ENCODE measurements at places on chromosomes 2 and 18.

GRCh38 chr2:80403081-80403480, 98.5 kb upstream of the LRRTM1 start:
- DNase-seq = no peak

GRCh38 chr2:51778806-51779205, 746.9 kb upstream of the NRXN1 start:
- DNase-seq = no peak

DNA sequence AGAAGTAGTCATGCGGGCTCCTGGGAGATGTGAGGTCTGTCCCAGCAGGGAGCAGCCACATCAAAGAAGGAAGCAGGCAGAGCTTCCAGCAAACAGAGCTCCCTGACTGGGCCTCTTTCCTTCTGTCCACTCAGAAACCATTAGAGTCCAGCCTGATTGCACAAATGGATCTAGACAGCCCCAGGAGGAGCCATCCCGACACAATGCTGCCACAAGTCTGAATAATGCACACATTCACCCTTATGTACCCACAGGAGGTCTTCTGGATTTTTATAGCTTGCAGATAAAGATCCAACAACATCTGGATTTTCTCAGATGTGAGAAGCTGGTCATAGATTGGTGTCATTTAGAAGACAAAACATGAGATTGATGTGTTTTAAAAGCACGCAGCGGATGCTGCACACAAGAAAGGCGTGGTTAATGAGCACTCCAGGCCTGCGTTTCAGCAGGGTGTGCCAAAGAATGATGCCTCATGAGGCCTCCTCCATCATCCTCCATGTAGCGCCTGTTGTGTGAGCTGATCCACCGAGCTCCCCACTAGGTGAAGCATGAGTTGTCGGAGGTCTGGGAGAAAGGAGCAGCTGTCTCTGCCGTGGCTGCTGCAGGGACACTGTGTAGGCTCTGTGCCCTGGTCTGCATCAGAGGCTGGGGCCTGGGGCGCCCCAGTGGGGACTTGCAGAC, 60.6 kb downstream of the MTCL1 start:
- no peak for DNase-seq

- peak; percentile 50 for DNase-seq
These were observed 7.0 kb upstream of the SCTR start for GRCh38 chr2:119531292-119531691.

- DNase-seq = no peak
These were observed 797.8 kb downstream of the CCDC85A start for GRCh38 chr2:56981554-56981953.

DNA sequence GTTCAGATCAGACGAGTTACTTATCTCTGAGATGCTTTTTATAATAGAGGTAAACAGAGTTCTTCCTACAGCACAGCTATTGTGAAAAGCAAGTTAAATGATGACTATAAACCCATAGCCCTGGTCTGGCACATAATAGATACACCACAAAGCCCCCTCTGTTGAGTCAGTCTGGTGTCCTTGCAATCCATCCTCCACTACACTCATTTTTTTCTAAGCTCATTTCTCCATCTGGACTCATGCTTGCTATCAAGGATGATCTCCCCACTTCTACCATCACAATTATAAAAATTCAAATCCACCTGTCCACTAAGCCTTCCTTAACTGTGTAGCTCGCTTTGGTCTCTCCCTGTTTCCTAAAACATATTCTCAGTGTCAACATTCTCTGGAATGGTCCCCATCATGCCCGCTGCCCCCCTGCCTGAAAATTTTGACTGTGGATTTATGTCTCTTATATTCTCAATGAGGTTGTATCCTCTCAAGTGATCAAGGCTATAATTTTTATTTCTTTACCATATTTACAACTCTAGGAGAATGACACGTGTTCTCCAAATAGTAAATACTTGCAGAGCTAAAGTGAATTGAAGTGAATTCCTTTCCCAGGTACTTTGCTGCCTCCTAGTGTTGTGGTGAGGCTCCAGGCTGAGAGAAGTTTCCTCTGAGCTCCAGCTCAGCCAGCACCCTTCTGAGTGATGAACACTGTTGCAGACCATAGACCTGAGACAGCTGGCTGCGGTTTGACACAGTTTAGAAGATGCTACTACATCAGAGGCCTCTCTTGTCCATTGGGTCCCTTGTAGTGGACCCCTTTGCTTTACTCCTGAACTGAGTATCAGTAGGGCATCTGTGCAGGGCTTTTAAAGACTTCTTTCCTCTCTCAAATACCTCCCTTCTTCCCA, 108.7 kb downstream of the DPP10 start:
- peak; percentile 74 for DNase-seq

- DNase-seq = no peak
These were observed 366.1 kb upstream of the MMADHC start for GRCh38 chr2:149953627-149954026.

DNA sequence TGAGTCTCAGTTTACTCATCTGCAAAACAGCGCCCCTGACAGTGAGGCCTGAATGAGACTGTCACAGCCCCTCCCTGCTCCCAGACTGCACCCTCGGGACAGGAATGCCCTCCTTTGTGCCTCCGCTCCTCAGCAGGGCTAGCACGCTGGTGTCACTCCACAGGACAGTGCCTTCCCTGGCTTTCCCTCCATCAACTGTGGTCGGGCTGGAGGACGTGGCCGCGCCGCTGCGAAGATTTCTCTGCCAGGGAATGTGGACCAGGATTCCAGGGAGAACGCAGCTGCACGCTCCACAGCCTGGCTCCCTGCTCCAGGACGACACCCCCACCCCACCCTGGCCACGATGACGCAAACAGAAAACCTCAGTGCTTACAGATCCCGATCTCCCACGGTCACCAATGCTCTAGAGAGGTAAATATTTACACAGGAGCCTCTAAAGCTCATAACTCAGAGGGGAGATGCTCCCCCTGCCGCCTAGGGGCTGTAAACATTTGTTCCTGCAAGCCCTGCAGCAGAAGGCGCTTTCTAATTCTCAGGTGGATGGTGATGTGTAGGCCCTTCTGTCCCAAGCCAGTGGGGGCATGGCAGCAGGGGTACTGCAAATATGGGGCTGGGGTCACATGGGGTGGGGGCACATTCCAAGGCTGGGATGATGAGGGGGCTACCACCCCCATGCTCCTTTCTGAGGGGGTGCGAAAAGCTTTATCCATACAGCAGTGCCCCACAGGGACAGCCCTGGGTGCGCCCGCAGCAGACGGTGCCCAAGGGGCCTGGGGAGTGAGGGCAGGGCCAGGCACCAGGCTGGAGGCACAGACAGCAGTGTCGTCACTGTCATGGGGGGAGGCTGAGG, 12.4 kb downstream of the HS6ST1 start:
- DNase-seq = no peak

DNA sequence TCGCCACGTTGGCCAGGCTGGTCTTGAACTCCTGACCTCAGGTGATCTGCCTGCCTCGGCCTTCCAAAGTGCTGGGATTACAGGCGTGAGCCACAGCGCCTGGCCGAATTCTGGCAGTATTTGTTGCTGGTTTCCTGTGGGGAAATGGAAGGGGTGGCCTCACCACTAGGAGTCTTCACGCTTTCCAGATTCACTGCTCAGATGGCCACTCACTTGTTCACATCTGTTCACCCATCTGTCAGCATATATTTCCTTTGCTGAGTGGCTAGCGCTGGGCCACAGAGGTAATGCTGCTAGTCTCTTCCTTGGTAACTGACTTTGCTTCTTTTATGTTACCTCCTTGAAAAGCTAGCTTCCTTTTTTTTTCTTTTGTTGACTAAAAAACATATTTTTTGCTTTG, 27.2 kb downstream of the TMEM177 start:
- DNase-seq = peak; percentile 24

DNA sequence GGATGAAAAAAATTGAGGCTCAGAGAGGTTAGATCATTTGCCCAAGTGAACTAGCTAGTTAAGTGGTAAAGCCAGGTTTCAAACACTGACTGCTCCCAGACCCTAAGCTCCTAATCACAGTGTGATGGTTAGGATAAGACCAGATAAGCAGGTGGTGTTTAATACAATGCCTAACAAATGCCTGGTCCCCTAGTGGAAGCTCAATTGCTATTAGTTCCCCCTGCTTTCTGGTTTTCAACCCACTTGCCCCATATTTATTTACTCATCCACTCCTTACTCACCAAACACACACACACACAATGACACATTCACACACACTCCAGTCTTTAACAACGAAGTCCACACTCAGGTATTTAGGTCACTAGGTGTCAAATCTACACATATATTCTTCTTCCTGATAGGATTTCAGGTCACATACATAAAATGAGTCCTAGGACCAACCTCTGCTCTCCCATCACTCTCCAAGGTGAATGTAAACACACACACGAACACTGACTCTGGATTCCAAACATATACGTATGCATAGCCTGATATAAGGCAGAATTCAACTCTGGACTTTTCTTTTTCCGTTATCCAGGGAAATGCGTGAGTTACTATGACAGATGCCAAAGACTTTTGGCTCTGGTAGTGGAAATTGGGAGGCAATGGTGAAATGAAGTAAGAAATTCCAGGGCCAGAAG, 73.6 kb upstream of the TSPYL6 start:
- peak; percentile 12 for DNase-seq

- no peak for DNase-seq
These were observed 479 bp upstream of the ATP5F1A start for GRCh38 chr18:46098616-46098933.

- DNase-seq = no peak
These were observed 124.0 kb downstream of the PKP4 start for GRCh38 chr2:158580760-158581159.

DNA sequence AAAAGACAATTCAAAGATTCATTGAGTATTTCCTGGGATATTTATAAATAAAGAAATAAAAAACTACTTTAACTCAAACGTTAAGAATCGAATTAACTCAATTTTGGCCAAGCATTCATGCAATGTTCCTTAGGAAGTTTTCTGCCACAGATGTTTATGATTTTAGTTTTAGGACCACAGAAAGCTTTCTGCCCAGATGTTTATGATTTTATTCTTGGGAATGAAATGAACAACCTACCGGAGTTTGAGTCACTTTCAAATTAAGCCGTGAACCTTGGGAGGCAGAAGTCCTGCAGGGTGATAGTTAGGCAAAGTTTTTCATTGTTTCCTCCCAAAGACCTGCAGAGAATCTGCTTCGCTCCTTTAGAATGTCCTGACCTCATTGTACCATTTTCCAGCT, 34.7 kb upstream of the MBP start:
- DNase-seq = no peak

- peak; percentile 15 for DNase-seq
These were observed 675 bp downstream of the GEMIN6 start for GRCh38 chr2:38778687-38779082.

DNA sequence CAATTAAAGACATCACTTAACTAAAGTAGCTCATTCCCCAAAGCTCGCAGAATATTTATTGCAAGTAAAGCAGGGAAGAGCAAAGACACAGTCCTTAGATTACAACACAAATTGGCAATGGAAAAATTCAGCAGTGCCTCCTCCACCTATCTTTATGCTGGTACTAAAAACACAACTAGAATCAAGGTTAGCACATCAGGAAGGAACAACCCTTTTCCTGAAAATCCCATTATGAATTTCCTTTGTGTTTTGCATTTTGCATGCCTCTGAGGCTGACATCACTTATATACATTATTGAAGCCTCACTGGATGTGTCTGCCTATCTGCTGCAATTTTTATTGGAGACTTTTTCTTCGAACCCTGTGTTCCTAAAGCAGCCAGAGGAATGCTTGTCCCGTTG, 193.8 kb upstream of the STK17B start:
- DNase-seq = no peak

DNA sequence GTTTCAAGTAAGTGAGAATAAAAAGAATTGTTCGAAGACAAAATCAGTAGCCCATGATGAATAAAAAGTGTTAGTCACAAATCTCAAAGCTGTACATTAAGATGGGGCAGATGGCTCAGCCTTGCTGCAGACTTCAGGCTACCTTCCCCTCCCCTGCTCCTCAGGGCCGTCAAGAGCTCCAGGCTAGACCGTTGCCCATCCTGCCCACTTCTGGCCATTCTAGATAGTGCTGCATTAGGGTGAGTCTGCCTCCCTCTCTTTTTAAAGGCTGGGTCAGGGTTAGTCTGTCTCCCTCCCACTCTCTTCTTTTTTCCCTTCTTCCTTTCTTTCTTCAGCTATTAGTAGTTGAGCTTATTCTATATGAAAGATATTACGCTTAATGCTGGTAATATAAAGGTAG, 86.0 kb downstream of the MAPRE2 start:
- peak; percentile 52 for DNase-seq

DNA sequence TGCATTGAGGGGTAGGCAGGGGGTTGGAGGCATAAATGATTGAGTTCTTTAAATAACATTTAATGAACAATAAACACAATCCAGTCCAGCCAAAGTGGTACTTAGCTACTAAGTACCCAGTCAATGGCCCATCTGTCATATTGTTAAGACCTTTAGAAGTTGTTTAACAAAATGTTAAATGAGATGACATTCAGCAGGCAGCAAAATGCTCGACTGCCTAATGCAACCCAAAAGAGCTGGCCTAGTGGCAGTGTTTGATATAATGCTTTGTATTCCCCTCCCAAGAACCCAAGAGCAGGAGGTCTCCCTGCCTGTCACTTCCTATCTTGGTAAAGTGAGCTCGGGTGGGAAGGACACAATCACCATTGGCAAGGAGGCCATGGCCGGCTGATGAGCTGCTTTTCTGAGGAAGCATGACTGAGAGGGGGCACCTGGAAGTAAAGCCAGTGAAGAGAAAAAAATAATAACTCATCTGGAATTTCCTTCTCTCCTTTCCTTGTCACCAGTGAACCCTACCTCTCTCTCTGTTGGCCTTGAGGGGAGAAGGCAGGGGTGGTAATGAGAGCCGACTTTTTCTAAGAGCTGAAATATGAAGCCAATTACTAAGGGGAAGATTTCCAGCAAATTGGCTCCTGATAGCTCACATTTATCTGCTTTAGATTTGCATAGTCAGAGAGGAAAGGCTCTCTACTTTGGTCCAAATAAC, 140.6 kb downstream of the C1D start:
- no peak for DNase-seq

DNA sequence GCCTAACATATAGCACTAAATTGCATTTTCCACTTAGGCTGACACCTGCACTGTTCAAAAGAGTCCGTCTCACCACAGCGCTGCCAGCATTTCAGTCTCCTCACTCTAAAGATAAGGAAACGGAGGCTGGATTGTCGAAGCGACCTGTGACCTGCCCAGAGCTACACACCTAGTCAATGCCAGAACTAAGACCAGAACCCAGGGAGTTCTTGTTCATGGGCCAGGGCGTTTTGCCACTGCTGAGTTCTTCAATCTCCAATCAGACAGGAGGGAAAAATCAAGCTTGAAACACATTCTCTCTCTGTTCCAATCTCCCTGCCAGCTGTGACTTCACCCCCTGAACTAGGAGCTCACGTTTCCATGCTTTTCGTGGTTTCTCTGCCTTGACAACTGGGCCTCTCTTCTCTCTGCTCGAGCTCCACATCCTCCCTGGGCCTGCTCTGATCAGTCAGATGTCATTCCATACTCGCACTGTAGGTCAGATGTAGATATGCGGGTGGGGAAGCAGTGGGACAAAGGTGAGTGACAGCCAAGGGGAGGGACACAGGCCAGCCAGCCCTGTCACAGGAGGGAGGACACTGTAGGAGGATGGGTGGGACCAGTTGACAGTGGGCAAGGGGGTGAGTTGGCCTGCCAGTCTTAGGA, 221.1 kb upstream of the SMAD2 start:
- DNase-seq = no peak
